Smooth muscle cell of the brain vasculature (primary cell): ENCODE measurements at places on chromosomes 2 and 18.
A peak's percentile ranks its signal among the peaks of the same experiment; 100 is the strongest.

GRCh38 chr2:146366276-146366675, 1478.6 kb upstream of the ACVR2A start:
- DNase-seq, result no peak

- DNase-seq, result no peak
Measured at GRCh38 chr2:143440411-143441012, 311.3 kb downstream of the ARHGAP15 start.

DNA sequence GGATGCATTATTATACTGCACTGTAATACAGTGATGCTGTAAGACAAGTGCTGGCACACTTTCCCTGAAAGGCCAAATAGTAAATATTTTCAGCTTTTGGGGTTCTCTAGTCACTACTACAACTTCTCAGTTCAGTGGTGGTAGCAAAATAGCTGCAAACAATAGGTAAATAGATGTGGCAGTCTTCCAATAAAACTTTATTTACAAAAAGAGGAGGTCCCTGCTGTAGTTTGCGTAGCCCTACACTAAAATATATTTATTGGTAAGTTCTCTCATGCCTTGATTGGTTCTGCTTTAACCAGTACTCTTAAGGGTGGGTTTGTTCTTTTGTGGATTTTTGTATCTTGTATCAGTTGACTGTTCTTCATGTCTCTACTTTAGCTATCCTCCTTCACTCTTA, 7.8 kb downstream of the GLS start:
- DNase-seq, result no peak

- no peak for DNase-seq
Measured at GRCh38 chr18:76495006-76495370, at the start of gene ZNF516. Gene ZNF516 (minus strand): TSS chr18:76495242. CDS start chr18:76443054, 52,188 bp downstream.

GRCh38 chr2:216371721-216372702, at the start of gene MARCHF4:
Gene MARCHF4 (minus strand): TSS chr2:216372483. CDS start chr2:216370260, 2,223 bp downstream.
- DNase-seq, result peak; percentile 50

DNA sequence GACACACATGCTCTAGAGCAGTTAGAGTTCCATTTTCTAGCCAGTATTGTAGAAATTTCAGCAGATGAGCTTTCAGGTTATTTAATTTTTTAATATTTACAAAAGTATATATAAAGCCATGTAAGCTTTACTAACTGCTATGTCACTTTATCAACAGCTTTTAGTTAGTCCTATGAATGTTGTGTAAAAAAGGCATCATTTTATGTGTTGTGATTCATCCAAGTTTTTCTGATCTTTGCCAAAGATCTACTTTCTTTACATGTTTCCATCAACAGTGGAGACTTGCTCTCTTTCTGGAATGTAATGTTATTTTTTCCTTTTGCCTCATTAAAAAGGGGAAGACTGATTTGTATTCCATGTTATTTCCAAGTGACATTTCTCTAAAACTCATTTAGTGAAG, 125.2 kb upstream of the TFPI start:
- DNase-seq, result no peak

- DNase-seq, result no peak
Measured at GRCh38 chr18:29383311-29384273, 1206.7 kb upstream of the CDH2 start.

GRCh38 chr2:15145046-15145817, 415.9 kb downstream of the NBAS start:
- no peak for DNase-seq

DNA sequence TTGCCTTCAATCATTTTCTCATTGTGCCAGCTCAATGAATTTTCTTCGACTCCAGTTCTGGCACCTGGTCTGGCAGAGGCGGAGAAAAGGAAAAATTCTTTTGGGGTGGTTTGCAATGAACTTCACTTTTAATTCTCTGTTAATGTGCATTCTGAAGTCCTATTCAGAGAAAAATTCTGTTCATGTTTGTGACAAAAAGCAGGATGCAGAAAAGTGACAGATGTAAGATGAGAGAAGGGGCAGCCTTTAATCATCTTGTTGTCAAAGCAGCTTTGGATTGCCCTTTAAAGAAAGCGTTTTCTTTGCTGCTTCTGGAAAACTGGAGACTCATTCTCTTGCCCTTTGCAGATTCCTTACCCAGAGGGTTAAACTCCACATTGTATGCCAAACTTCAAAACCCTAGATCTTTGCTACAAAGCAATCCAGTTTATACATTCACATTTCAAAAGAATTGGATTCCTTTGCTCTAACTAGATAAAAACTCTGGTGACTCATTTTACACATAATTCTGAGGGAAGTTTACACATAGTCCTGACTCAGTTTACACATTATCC, 94.6 kb upstream of the CAVIN2 start:
- no peak for DNase-seq

DNA sequence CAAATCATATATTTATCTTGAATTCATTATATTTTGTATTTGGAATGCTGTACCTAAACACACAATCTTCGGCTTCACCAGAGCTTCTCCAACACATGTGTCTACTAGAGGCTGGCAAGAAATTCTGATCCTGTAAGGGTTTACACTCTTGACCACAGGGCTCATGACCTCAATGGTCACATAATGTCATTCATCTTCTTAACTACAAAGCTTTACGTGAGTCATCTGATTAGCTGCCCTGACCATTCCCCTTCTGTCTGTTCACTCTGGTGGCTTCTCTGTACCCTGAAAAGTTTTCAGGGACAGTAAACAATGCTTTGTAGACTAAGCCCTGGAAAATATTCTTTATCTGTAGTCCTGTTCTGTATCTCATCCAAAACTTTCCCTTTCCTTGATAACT, 423.9 kb downstream of the CMPK2 start:
- no peak for DNase-seq

DNA sequence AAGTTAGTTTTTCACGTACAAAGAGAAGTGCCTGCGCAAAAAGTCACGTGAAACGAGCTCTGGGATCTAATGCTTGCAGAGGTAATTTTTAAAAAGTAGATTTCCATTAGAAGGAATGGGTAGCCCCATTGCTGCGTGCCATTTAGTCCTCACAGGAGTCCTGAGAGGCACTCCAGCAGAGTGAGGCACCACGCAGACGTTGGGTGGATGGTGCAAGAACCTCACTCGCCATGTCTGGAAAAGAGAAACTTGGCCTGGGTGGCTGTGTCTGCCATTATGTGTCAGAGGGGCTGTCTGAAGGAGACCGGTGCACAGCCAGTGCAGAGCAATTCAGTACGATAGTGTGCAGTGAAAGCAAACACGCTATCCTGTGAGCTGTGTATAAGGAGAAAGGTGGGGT, 1.8 kb upstream of the HDAC4 start:
- no peak for DNase-seq

GRCh38 chr2:62505109-62505749, 766 bp downstream of the TMEM17 start:
- no peak for DNase-seq

- no peak for DNase-seq
Measured at GRCh38 chr2:11417946-11418585, 47.9 kb downstream of the E2F6 start.

GRCh38 chr2:43032213-43033015, 194.0 kb downstream of the ZFP36L2 start:
- no peak for DNase-seq

DNA sequence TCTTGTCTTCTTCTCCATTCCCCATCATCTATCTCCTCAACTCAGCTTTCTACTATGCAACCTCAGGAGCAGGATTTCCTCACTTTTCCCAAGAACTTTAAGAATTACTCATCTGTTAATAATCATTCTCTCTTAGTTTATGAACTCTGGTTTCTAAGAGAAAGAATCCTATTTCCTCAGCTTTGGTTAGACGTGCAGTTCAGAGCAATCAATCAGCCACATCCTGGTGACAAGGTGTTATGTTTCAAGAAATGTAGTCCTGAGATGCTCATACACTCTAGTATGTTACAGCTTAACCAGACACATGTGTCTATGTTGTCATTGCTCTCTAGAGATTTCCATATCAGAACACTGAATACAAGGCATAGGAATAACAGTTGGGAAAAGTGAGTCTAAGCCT, 277.9 kb downstream of the MBD2 start:
- no peak for DNase-seq

DNA sequence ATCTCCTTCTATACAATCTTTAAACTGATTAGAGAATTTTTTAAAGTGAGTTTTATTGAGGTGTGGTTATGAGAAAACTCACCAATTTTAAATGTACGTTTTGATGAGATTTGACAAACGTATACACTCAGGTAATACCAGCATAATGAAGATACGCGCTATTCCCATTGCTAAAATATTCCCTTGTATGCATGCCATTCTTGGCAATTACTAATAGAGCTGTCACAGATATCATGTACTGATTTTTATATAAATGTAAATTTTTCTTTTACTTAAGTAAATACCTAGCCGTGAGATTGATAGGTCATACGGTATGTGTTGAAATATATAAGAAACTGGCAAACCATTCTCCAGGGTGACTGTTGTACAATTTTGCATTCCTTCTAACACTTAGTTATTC, 384.7 kb downstream of the PTH2R start:
- DNase-seq, result no peak

DNA sequence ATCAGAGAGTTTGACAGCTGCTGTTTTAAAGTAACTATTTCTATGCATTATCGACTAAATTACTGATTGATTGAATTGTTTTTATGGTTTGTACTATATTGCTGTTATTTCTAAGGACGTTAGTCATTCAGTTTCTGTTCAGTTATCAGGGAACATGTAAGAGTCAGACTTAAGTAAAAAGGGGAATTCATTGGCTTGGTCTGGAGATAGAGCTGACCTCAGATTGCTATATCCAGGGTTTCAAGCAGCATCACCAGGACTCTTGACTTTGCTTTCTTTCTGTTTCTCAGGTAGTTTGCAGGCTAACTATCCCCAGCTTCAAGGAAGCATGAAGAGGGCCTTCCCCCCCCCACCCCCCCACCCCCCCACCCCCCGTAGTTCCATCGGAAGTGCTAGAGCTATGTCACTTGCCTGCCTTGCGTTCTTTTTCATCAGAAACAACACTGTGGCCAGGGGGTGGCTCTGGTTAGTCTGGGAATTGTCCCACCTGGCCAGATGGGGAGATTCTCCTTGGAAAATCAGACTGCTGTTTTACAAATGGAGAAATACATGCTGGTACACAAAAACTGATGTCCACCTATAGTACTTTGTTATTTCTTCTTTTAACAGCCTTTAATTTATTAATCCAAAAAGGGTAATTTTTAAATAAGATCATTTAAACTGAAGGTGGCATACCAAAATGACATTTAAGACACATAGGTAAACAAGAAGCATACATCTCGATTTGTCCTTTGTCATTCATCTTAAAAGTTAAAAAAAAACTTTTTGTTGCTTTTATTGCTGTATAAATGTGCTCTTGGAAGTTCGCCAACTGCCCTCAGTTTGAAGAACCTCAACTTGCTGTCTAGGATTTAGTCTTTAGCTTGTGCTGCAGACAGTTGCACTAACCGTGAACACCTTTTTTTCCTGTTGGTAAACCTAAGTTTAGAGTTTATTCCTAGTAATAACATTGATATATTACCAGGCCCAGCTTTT, 9.4 kb downstream of the SMAD4 start:
- no peak for DNase-seq

DNA sequence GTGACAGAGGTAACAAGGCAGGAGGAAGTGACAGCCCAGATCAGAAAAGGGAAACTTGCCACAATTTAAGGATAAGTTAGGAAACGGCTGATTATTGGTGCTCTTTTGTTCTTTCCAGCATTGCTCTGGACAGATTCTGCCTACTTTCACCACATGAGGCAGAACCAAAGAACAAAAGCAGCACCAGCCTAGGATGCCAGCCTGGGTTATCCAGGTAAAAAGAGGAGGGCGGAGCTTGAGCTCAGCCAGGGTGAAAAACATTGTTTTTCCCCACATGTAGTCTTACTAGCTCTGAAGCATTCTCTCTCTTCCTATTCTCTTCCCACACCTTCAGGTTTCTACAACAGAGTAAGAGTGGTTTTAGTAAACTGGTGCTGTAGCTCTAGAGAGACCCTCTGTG, 300.5 kb downstream of the TMX3 start:
- no peak for DNase-seq

GRCh38 chr18:45553723-45554388, 61.4 kb upstream of the SLC14A2 start:
- no peak for DNase-seq

DNA sequence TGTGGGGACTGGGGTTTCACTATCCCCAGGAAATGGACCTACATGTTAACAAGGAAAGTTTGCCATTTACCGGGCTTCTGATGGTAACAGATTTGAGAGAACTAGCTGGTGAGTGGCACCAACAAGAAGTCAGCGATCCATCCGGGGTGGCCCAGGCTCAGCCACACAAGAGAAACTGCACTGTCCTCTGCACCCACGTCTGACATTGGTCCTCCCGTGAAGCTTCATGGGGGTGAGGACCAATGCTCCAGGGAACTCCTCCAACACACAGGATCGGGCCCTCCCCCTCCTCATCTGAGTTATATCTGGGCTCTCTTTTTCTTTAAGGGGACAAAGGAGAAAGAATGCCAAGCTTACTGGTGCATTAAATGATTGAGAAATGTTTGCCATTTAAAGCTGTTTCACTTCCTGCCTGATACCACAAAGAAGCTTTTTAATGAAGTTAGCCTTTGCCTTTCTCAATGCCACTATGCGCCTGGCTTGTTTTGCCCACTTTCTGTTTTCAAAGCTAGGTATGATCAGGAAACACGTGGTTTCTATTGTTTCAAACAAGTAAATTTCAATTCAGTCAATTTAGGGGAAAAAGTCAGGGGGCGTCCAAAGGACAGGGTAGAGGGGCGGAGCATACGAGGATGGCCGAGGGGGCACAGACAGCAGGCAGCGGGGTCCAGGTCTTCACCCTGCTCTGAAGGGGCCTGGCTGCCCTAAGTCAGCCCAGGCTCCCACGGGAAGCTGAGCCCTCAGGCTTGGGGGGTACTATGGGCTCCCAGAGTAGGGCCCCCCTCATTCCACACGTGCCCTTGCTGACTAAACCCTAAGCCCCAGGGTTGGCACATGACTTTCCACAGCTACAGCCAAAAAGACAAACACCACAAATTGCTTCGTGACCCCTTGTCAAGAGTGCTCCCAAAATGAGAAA, 204.0 kb upstream of the ID2 start:
- no peak for DNase-seq

DNA sequence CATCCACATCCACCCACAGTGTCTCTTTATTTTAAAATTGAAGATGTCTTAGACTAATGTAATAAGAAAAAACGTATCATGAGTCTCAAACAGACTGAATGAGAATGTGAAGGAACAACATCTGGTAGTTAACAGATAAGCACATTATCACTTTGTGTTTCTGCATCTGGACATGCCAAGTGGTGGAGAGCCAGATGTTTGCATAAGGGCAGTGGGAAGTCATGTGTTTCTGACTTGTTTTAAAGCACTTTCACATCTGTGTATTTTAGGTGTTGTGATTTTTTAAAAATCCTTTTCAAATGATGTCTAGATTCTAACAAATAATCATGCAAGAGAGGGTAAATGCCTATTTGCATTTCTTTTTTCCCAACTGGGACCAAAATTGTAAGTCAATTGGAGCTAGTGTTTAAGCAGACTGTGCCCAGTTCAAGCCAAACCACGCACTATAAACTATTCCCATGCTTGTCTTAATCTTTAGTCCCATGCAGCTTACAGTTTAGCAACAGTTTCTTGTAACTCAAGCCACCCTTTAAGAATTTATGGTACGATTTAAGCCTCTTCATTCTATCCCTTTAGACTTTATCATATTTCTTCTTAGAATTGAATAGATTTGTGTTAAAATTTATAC, 272.7 kb upstream of the DOK6 start:
- DNase-seq, result no peak
